ENCODE measurements at places on chromosomes 6 and 20.

DNA sequence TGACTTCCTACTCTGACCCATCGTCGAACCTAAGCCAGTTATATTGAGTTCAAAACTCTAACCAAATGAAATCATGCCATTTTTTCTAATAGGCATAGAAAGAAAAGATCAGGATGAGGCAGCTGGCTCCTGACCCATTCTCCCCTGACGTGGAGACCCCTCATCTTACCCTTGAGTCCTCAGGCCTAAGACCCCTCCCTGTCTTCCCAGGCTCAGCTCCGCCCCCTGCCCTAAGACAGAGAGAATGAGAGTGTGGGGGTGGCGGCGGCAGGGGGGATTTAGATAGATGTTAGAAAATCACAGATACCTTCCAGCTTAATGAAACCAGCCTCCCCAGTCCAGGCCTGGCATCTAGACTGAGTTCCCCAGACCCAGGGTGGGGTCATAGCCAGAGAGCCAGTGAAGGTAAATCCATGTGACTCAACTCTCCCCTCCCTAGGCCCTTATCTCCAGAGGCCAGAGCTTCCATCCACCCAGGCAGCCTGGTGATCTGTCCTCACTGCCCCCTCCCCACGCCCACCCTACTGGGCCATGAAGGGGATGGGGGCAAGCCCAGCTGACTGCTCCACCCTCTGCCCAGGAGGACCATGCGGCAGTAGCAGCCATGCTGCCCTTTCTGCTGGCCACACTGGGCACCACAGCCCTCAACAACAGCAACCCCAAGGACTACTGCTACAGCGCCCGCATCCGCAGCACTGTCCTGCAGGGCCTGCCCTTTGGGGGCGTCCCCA, 6.8 kb downstream of the TMEM63B start:
- no peak for DNase-seq
- peaks cover 16% of the 10 kb centered on the region for H3K4me1 ChIP-seq
- H3K27me3 ChIP-seq: no peaks in the 10 kb centered on the region
- H3K27ac ChIP-seq: no peak overlapping the region

DNA sequence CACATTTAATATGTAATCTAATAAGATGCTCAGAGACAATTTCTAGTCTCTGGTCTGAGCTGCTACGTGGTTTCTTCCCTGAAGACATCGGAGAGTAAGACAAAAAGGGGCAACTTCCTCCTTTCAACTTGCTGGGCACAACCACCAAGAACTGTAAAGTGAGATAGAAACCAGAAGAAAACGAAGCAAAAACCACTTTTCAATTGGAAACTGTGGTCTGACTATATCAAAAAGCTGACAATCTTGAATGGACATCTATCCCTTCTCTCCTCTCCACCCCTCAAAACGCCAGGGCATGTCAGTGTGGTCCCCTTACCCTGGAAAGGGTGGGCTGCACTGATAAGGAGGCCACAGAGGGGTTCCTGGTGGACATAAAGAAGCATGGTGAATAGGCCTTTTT, 269.1 kb downstream of the CD83 start:
- H3K4me1 ChIP-seq: peaks cover 31% of the 10 kb centered on the region
- no peak for DNase-seq
- peaks cover 17% of the 10 kb centered on the region for H3K27me3 ChIP-seq
- no peaks in the 10 kb centered on the region for H3K36me3 ChIP-seq
- no peak overlapping the region for H3K4me3 ChIP-seq
- H3K27ac ChIP-seq: no peak overlapping the region

DNA sequence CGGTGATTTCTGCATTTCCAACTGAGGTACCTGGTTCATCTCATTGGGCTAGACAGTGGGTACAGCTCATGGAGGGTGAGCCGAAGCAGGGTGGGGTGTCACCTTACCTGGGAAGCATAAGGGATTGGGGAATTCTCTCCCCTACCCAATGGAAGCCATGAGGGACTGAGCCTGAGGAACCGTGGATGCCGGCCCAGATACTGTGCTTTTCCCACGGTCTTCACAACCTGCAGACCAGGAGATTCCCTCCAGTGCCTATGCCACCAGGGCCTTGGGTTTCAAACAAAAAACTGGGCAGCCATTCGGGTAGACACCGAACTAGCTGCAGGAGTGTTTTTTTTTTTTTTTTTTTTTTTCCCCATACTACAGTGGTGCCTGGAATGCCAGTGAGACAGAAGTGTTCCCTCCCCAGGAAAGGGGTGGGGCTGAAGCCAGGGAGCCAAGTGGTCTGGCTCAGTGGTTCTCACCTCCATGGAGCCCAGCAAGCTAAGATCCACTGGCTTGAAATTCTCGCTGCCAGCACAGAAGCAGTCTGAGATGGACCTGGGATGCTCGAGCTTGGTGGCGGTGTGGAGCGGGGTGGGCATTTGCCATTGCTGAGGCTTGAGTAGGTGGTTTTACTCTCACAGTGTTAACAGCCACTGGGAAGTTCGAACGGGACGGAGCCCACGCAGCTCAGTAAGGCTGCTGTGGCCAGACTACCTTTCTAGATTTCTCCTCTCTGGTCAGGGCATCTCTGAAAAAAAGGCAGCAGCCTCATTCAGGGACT, 416.2 kb downstream of the KHDRBS2 start:
- H3K4me1 ChIP-seq: no peaks in the 10 kb centered on the region
- H3K4me3 ChIP-seq: no peak overlapping the region
- H3K27ac ChIP-seq: no peak overlapping the region

DNA sequence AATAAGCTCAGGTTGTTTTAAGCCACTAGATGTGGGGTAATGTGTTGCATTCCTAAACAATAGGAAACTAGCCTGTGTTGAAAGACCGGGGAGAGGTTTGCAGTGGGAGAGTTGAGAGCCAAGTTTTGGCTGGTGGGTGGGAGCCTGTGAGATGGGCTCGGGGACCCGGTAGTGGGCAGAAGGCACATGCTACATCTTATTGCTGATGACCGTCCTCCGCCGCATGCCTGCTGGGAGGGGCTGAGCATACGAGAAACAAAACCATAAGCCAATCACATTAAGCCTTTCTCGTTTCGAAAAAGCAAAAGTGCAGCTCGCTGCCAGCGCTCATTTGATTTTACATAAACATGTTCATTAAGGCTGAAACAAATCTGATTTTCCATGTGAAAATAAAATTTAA, 57.4 kb upstream of the MPC1 start:
- no peak for DNase-seq
- no peak overlapping the region for H3K27ac ChIP-seq
- H3K36me3 ChIP-seq: peaks cover 2% of the 10 kb centered on the region
- H3K27me3 ChIP-seq: no peaks in the 10 kb centered on the region
- no peak overlapping the region for H3K4me3 ChIP-seq

GRCh38 chr6:40344566-40345167, 242.5 kb downstream of the LRFN2 start:
- H3K36me3 ChIP-seq: no peaks in the 10 kb centered on the region
- H3K4me1 ChIP-seq: peaks cover 26% of the 10 kb centered on the region
- peaks cover 3% of the 10 kb centered on the region for H3K27me3 ChIP-seq
- peak overlapping the region; percentile 43 for H3K27ac ChIP-seq

- H3K27me3 ChIP-seq: peaks cover 11% of the 10 kb centered on the region
- H3K27ac ChIP-seq: no peak overlapping the region
- DNase-seq: no peak
Observed at GRCh38 chr6:37777272-37777834, 42.2 kb upstream of the ZFAND3 start.

Measured in neural crest cell (in vitro differentiated cells).